ENCODE measurements at places on chromosomes 16 and 17.

- DNase-seq: peak; percentile 50
Observed at GRCh38 chr16:89410794-89411309, 79.5 kb downstream of the ANKRD11 start.

- no peak for DNase-seq
Observed at GRCh38 chr17:80498920-80499410, 22.6 kb upstream of the NPTX1 start.

GRCh38 chr16:88377961-88378360 lies 4.8 kb upstream of the ZNF469 start:
- DNase-seq: no peak

GRCh38 chr17:75240394-75241142 lies 20.8 kb downstream of the GGA3 start:
- DNase-seq: no peak

GRCh38 chr16:84554627-84555328 lies 50.3 kb upstream of the MEAK7 start:
- DNase-seq: no peak

GRCh38 chr16:86479419-86479818 lies 30.9 kb upstream of the FOXF1 start:
- DNase-seq: no peak

DNA sequence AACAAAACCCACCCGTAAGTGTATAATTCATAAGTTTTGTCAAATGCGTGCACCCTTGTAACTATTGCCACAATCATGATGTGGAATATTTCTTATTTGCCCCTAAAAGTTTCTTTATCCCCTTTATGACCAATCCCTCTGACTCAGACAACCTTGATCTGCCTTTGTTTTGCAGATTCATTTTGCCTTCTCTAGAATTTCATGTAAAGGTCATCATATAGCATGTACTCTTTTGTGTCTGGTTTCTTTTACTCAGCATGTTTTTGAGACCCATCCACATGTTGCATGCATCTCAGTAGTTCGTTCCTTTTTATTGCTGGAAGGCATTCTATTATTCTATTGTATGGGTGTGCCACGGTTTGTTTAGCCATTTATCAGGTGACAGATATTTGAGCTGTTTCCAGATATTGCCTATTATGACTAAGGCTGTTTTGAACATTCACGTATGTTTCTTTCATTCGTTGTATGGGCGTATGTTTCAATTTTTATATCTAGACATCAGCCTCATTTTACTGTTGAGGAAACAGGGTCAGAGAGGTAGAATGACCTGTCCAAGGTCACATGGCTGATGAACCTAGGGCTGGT lies 192.4 kb downstream of the RAB11FIP4 start:
- no peak for DNase-seq

GRCh38 chr17:10031606-10032005 lies 126.5 kb upstream of the RCVRN start:
- no peak for DNase-seq

GRCh38 chr16:46648656-46649055 lies 27.5 kb upstream of the SHCBP1 start:
- no peak for DNase-seq

- DNase-seq: no peak
Observed at GRCh38 chr17:18163547-18163946, 20.1 kb upstream of the ALKBH5 start.

- DNase-seq: no peak
Observed at GRCh38 chr17:26765860-26766709, 527.8 kb upstream of the WSB1 start.

DNA sequence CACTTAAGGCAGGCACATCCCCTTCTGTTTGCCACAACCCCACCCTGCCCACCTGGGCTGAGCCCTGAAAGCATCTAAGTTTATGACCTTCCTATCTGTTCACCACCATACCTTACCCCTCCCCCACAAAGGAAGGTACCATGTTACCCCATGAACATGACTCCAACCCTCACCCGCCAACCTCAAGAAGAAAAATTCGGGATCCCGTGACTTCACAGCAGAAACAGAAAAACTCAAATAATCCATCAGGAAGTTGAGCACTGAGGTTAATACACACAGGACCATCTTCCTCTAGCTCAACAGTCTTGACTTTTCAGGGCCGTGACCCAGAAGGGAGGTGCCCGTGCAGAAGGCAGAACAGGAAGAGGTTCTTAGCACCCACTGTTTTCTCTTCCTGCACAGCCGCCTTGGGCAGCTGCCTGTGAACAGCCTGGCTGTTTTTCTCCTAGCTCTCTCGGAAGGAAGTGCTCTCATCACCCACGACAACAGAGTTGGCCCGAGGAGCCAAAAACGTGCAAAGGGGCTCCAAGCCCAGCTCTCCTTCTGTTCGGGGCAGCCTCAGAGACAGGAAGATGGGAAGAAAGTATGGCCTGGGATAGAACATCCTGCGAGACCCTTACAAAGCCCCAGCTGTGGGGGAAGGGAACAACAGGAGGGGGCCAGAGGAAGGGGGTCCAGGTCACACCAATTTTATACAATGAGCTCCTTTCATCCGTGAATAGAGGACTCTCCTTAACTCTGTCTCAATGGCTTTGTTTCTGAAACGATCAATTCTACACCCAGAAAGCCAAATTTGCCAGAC lies 101.1 kb downstream of the XYLT1 start:
- DNase-seq: no peak

DNA sequence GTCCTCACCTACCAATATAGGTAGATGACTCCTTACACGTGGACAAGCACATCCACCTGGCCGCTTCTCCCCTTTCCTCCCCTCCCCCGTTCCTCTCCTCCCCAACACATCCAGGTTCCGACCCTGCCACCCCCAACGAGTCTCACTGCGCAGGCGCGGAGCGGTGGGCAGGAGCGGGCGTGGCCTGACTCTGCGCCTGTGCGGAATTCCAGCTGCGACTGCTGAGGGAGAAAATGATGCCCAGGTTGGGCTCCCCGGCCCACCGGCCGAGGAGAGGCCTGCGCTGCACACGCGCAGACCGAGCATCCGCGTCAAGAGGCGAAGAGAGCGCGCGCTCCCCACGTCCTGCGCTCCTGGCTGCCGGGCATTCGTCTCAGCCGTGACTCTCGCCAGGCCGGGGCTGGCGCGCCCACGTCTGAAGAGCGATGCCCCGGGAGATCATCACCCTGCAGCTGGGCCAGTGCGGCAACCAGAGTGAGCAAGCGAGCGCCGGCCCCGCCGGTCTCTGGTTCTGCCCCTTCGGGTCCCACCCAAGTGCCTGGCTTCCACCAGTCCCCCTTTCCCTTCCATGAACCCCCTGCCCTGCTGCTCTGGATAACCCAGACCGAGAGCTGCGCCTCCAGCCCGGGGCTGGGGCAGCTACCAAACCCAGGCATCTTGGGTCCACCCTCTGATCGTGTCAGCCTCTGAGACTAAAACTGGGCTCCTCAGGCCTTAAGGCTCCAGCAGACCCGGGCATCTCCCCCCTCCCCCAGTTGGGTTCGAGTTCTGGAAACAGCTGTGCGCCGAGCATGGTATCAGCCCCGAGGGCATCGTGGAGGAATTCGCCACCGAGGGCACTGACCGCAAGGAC lies at the start of gene TUBG2:
TSS of gene TUBG2 (plus strand) at position 206 of the 853 bp plus-strand sequence. CDS start at position 426, 220 bp downstream.
- DNase-seq: peak; percentile 83

GRCh38 chr17:78337244-78338109 lies 22.4 kb downstream of the SOCS3 start:
- no peak for DNase-seq

DNA sequence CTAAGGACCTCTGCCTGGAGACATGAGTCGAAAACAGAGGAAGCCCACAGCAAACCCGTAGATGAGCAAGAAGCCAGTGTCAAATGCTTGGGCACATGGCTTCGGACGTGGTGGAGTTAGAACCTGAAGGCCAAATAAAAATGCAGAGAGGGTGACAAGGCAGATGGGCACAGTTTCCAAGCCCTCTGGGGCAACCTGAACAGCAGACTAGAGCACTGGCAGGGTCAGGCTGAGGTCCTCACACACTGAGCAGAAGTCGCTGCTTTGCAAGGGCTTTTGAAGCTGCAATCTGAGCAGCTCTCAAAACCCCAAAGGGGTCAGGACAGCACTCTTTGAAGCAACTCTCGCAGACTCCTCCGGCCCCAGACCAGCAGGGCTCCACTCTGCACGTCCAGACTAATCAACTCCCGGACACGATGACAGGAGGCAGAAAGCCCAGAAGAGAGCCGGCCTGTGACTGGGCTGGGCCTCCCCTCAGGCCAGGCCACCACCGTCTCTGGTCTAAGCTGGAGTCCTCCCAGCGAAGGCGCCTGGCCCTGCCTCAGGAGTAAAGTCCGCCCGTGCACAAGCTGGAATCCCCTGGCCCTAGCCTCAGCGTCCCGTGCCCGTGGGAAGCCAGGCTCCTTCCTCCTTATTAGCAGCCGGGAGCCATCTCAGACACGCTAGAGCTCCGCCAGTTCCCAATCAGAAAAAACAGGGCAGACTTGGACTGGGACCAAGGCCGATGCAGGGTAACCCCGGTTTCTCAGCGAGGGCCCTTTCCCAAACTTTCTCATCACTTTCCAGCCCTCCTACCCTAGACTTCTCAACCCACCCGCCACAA lies 924 bp downstream of the SMARCD2 start:
- DNase-seq: no peak

DNA sequence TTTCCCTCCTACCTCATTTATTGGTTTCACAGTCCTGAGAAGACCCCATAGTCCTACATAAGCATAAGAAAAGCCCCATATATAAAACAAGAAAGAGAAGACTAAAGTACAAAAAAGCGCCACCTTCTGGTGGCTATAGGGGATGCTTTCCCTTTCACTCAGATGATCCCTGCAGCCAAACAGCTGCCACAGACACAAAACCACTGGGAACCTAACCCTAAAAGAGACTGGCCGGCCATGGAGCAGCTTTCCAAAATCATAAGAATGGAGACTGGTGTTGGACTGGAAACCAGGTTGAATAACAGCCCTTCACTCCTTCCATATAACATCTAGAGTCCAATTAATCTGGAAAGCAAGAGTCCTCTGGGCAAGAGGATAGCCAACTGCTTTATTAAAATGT lies 11.4 kb downstream of the DYNC1LI2 start:
- no peak for DNase-seq

- no peak for DNase-seq
Observed at GRCh38 chr17:33116021-33116551, 124.4 kb downstream of the SPACA3 start.

GRCh38 chr16:84913315-84913714 lies 93.5 kb downstream of the CRISPLD2 start:
- no peak for DNase-seq

GRCh38 chr17:62684179-62684578 lies 56.7 kb downstream of the MRC2 start:
- DNase-seq: no peak

- no peak for DNase-seq
Observed at GRCh38 chr17:49798738-49799137, 10.3 kb downstream of the KAT7 start.

GRCh38 chr17:1058423-1059130 lies 61.6 kb downstream of the TIMM22 start:
- no peak for DNase-seq

- no peak for DNase-seq
Observed at GRCh38 chr17:2481760-2482159, 29.9 kb downstream of the METTL16 start.

DNA sequence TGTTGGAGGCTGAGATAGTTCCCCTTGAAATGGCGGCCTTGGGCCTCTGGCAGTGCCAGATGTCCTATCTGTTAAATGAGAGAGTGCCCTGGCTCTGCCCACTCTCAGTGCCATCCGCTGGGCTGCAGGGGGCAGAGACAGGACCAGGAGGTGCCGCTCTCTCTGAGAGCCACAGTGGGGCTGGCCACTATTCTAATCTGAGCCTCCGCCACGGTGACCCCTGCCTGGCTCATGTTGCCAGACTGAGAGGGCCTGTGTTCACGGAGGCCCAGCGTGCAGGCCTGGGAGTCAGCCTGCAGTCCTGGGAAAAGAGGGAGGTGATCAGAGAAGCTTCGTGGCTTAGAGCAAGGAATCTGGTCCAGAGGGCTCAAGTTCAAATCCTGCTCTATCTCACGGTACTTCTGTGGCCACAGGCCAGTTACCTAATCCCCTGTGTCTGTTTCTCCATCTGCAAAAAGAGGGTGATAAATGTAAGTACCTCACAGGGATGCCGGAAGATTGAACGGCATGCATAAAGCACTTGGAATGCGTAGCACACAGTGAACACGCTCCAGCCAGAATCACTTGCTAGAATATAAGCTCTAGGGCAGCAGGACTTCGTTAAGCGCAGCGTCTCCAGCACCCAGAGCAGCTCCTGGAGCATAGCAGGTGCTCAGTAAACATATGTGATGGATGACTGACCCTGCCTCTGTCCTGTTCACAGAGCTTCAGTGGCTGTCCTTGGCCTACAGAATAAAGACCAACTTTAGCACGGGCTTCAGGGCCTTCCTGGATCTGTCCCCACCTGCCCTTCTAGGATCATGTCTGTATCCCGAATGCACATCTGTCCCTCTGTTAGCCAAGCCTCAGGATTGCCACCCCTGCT lies 6.3 kb downstream of the ATP2A3 start:
- no peak for DNase-seq

GRCh38 chr17:43416998-43417890 lies 18.5 kb downstream of the ARL4D start:
- DNase-seq: no peak

- no peak for DNase-seq
Observed at GRCh38 chr17:27810902-27811557, 10.7 kb upstream of the NOS2 start.

- DNase-seq: no peak
Observed at GRCh38 chr16:4981473-4981872, 23.3 kb downstream of the SEC14L5 start.

DNA sequence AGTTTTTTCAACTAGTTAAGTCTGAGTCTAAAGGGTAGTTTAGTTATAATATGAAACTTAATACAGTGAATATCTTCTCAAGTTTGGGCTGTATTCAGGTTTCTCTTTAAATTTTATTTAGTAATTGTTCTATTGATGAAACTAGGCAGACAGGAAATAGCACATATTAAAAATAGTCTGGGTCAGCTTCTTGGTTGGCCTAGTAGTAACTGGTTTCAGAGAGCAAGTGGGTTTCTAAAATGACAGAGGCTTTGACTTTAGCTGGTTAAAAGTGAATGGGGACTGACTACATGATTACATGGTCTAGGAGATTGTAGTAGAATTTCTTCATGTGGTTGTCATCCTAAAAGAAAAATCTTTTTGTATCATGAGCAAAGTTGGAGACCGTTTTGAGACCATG lies 46.8 kb downstream of the OMG start:
- DNase-seq: no peak

- no peak for DNase-seq
Observed at GRCh38 chr16:49671333-49671732, 184.6 kb downstream of the ZNF423 start.
